Esophagus mucosa (tissue), 1 donor: ENCODE measurements at places on chromosomes 2 and 18.

- no peak for ATAC-seq
Measured at GRCh38 chr2:198376677-198377076, 572.3 kb downstream of the PLCL1 start.

DNA sequence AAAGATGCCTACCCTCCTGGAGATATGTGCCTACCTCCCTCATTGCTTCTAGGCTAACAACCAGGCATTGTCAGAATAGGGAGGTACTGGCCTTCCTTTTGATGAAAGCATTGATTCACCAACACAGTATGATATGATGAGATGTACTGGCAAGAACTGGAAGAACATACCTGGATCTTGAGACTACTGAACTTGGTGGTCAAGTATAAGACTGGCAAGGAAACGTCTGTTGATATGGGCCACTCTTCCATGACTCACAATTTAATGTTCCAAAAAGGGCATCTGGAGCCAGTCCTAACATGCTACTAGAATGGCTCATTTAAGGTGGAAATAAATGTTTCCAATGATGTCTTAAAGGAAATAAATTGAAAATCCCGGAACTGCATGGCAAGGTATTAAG lies 18.1 kb downstream of the DTNB start:
- ATAC-seq = peak; percentile 41

DNA sequence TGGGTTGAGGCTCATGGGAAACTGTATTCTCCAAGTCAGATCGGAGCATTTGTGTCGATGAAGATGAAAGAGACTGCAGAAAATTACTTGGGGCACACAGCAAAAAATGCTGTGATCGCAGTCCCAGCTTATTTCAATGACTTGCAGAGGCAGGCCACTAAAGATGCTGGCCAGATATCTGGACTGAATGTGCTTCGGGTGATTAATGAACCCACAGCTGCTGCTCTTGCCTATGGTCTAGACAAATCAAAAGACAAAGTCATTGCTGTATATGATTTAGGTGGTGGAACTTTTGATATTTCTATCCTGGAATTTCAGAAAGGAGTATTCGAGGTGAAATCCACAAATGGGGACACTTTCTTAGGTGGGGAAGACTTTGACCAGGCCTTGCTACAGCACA lies 336.6 kb downstream of the PAX3 start:
- no peak for ATAC-seq

- ATAC-seq = no peak
Measured at GRCh38 chr2:29323961-29324360, 208.7 kb downstream of the CLIP4 start.

- ATAC-seq = no peak
Measured at GRCh38 chr2:33498291-33498956, 22.0 kb downstream of the RASGRP3 start.

GRCh38 chr18:47689371-47689770 lies 241.1 kb downstream of the SMAD2 start:
- no peak for ATAC-seq

GRCh38 chr2:72128843-72129227 lies 18.8 kb downstream of the CYP26B1 start:
- no peak for ATAC-seq

GRCh38 chr2:218607436-218608115 lies at the start of gene PLCD4:
Gene PLCD4 (plus strand): TSS chr2:218607899. CDS start chr2:218615740, 7,841 bp downstream.
- peak; percentile 70 for ATAC-seq

GRCh38 chr2:85753525-85754312 lies at the start of gene ATOH8:
Gene ATOH8 (plus strand): TSS chr2:85753991. CDS start chr2:85754190, 199 bp downstream.
- no peak for ATAC-seq

- ATAC-seq = no peak
Measured at GRCh38 chr2:37544591-37545031, 126.8 kb downstream of the CDC42EP3 start.

- ATAC-seq = no peak
Measured at GRCh38 chr2:45380131-45380836, 230.8 kb downstream of the SRBD1 start.

DNA sequence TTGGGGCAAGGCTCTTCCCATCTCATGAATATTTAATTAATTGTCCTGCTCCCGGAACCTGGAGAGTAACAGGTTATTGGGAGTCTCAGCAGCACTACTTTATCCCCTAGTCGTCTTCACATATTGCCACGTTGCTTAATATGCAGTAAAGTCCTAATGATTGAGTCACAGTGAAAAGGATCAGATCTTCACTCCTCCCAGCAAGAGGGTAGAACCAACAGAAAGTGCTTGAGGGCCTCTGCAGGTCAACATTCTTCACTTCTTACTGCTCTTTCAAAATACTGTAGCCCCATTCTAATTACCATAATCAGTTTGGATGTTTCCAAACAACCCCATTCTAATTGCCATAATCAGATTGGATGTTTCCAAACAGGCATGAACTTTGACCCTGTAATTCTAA lies 801.0 kb downstream of the LRRTM4 start:
- no peak for ATAC-seq

GRCh38 chr2:105129722-105130232 lies 91.9 kb downstream of the MRPS9 start:
- ATAC-seq = no peak

DNA sequence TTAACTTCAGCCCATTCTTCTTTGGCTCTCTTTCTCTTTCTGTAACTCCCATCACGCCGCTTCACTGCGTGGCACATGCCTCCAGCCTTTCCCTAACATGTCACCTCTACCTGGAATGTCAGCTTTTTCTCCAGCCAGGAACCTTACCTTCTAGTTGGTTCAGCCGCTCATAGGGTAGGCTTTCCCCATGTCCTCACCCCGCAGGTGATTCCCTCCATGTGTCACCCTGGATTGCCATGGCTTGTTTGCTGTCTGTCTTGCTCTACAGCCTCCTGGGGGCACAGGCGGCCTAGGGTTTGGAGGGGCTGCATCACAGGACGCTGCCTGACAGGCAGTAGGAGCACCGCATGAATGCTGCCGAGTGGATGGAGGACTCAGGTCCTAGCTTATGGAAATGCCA lies 39.2 kb downstream of the ARHGEF4 start:
- no peak for ATAC-seq

DNA sequence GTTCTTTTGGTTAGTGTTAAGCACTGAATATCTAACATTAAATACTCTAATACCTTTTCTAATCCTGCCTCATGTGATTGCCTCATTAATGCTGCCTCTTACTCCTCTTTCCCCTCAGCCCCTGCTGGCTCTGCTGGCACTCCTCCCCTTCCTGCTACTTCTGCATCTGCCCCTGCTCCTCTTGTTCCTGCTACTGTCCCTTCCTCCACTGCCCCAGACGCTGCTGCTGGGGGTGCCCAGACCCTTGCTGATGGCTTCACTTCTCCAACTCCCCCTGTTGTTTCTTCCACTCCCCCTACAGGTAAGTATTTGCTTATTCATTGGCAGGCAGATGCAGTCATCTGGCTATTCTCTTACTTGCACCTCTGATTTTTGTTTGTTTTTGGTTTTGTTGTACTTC lies 68.5 kb downstream of the ABI2 start:
- ATAC-seq = no peak

- no peak for ATAC-seq
Measured at GRCh38 chr2:122422384-122422991, 667.0 kb downstream of the TSN start.

GRCh38 chr18:47100212-47100831 lies 50.0 kb downstream of the HDHD2 start:
- ATAC-seq = peak; percentile 78

- ATAC-seq = no peak
Measured at GRCh38 chr2:240226672-240227537, 86.4 kb upstream of the OTOS start.
